ENCODE measurements at places on chromosomes 2 and 18.

DNA sequence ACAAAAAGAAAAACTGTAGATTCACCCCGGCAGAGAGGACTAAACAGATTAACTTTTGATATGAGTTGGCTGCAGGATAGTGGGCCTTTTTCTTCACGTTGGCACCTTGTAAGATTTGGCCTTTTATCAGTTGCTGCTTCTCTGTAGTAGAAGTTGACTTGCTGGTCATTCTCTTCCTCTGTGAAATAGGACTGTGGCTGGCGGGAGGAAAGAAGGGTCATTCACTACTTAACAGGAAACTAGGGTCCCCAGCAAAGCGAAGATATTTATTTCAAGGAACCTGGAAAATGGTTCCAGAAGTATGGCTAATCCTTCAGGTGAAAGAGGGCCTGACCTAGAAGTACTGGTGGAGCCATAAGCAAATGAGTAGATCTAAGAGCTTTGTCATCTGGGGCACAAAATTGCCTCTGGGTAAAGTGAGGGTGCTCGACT lies 383 bp upstream of the ATP5MC3 start:
- DNase-seq: no peak

DNA sequence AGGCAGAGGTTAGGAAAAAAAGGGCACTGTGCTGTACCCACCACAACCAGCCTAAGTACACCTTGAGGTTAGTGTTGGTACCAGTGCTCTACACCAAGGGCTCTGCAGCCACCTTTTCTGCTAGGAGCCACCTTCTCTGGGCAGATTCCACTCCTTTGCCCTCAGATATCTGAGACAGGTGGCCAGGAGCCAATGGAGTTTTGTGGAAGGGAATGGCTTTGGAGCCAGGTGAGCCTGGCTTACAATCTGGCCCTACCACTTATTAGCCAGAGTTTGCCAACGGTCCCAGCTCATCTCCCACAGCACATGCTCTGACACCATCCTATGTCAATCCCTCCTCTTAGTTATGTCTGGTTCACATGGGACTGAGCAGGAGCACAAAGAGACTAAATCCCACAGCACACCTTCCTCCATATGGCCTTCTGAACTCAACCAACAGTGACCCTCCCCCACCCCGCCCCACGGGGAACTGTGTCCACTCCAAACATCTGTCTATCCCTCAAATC lies 77.5 kb downstream of the CLHC1 start:
- DNase-seq: no peak

- DNase-seq: no peak
These were observed 37.0 kb downstream of the FIGN start for GRCh38 chr2:163698857-163699256.

GRCh38 chr2:143679617-143680016 lies 550.4 kb downstream of the ARHGAP15 start:
- no peak for DNase-seq

DNA sequence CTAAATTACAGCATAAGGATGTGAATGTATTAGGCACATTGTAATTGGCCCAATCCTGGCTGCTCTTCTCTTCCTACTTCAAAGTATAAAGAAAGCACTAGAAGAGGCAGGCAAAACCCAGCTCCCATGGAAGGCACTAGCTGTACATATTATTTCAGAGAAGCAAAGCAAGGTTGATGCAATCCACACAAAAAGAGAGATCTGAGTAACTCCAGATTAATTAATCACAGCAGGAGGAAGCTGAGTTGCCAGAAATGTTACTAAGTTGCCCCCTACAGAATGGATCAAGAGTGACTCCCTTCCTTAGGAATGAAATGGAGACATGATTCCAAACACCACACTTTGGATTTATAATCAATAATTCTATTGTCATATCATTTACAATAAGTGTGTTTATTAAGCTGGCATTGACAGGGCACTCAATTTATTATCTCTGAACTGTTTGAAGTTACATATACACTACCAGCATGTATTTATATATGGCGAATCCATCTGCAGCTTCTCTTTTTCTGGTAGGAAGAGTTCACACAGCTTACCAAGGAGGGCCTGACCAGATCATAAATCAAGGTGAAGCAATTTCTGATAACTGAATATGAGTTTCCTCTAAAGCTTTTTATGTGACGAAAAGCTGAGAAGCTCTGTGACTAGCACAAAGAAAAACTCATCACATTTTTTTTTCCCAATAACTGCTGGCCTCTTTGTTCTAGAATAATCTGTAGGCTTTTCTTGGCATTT lies 393.1 kb upstream of the LYPD1 start:
- no peak for DNase-seq

- DNase-seq: no peak
These were observed 50.5 kb downstream of the ADD2 start for GRCh38 chr2:70717431-70718038.

GRCh38 chr2:80579756-80580155 lies 275.2 kb upstream of the LRRTM1 start:
- DNase-seq: no peak

GRCh38 chr2:105081006-105081601 lies 43.2 kb downstream of the MRPS9 start:
- no peak for DNase-seq

DNA sequence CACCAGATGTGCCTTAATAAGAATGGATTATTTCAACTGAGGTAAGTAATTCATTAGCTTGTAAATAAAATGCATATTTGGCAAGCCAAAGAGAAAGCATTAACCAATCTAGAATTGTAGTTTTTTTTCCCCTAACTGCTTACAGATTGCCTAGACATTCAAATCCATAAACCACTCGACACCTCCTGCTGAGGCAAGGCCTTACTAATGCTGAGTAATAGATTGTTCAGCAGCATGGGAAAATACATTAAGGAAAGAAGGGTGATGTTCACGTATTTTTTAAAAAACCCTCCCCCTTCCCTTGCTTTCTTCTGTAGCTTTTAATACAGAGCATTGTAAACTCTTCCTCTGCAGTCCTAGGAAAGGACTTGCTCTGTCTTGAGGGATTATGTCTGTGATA lies 17.0 kb upstream of the LINC00305 start:
- no peak for DNase-seq

DNA sequence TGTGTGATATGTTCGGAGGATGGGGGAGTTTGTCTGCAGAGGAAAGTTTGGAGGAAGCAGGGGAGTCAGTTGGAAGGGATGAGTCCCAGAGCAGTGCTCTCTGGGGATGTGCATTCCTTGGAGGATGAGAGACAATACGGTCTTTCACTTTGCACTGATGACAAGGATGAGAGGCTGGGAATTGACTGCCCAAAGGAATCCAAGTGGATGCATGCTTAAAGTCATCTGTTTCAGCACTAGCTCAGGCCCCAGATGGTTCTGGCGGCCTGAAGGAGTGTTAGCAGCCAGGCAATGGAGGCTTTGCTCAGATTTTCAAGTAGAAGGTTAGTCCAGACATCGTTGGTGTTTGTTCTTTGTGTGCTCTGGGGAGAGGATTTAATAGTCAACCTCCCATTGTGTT lies 100.2 kb downstream of the CRIM1 start:
- no peak for DNase-seq

- DNase-seq: no peak
These were observed 94.1 kb downstream of the PRPF40A start for GRCh38 chr2:152623076-152623740.

DNA sequence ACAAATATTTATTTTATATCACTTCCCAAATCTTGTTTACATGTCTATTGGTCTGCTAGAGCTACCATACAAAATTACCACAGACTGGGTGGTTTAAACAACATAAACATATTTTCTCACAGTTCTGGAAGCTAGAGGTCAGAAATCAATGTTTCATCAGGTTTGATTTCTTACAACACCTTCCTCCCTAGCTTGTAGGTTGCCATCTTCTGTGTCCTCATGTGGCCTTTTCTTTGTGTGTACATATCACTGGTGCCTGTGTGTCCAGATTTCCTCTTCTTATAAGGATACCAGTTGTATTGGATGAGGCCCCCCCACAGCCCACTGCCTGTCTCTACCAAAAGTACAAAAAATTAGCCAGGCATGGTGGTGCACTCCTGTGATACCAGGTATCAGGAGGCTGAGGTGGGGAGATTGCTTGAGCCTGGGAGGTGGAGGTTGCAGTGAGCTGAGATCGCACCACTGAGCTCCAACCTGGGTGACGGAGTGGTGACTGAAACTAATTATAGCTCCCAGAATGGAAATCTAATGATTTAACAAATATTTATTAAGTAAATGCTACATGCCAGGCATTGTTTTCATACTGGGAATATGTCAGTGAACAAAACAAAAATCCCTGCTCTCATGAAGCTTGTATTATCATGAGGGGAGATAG lies 13.6 kb downstream of the EML4 start:
- no peak for DNase-seq

- DNase-seq: no peak
These were observed 51.6 kb downstream of the SLC66A2 start for GRCh38 chr18:79899609-79900445.

DNA sequence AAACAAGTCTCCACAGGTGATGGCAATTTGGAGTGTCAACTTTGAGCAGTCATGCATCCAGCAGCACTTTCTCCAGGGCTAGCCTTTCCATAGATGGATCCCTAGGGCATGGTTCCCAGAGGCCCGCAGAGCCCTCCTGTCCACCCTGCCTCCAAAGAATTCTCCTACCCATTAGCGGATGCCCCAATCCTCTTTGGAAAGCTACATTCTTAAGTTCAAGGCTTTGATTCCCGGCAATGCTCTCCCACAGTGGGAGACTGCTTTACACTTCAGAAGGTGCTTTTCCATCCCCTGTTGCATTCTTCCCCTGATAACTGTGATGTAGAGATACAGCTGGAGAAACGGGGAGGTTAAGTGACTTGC lies 61.3 kb downstream of the ACAA2 start:
- DNase-seq: no peak

GRCh38 chr2:119520696-119521432 lies 3.4 kb downstream of the SCTR start:
- DNase-seq: no peak

DNA sequence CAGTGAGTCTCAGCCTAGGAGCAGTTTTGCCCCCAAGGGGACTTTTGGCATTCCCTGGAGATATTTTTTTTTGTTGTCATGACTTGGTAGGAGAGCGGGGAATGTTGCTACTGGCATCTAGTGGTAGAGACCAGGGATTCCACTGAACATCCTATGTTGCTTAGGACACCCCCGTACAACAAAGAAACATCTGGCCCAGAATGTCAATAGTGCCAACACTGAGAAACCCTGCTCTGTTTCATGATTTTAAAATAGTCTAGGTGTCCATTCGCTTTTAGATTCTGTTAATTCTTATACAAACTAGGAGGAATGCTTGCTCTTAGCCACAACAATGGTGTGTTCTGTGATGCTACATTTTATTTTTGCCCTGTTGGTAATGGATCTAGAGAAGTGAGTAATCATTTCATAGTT lies 225.8 kb upstream of the SIX3 start:
- DNase-seq: no peak

GRCh38 chr18:41646915-41647620 lies 308.0 kb upstream of the PIK3C3 start:
- DNase-seq: no peak

DNA sequence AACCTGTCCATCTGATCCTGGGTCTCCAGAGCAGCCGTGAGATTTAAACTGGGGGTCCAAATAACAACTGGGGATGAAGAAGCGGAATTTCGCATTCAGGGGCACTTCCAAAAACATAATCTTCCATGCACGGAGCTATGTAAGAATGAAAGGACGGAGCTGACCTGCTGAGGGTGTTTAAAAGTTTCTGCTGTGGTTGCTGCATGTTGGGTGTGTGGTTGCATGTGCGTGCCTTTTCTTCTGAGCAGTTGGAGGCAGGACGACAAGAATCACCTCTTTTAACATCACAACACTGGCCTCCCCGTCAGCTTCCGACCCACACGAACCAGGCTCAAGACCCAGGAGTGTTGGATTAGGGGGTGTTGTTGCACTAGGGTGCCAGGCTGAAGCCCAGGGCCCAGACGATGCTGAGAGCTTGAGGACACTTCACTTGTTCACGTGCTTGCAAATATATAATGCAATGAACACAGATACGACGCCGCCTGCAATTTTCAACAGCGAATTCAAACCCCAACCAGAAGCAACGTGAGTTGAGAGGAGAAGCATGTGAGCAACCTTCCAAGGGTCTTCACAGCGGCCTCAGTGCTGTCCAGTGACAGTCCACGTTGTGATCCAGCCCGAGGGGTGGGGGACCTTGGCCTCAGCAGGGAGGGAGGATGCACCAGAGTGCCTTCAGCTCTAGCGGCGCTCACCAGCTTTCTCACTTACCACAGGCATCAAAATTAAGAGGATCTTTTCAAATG lies 76.0 kb upstream of the SALL3 start:
- no peak for DNase-seq

- no peak for DNase-seq
These were observed 332.4 kb downstream of the PARD3B start for GRCh38 chr2:204877691-204878090.

DNA sequence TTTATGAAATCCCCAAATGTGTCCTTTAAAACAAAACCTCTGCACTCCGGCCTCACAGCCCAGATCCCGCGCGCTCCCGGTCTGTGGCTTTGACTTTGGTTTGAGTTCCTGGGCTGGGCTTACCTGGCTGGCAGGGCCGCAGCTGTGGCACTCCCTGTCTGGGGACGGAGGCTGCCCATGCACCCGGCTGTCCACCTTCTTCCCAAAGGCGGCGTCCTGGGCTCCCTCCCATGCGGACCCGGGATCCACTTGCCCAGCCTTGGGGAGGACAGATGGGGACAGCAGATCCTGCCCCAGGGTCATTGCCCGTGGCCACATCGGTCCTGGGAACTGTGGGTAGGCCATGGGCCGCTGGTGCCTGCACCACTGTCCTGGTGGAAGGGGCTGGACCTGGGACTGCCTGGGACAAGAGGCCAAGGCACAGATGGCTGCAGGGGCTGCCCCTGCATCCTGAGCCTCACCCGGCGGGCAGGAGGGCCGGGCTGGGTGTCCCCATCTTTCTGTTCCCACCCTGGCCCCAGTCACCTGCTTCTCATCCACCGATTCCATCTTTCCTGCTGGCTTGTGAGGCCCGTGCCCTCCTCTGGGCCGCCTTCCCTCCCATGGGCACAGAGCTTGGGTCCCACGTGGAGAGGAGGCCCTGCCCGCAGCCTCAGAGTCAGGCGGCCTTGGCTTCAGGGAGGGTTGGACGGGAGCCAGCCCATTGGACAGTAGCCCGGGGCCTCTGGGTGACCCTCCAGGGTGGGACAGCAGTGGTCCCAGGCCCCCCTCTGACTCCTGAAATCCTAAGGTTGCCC lies 27.7 kb downstream of the NFATC1 start:
- no peak for DNase-seq

GRCh38 chr2:104595576-104595975 lies 258.3 kb upstream of the POU3F3 start:
- DNase-seq: no peak

DNA sequence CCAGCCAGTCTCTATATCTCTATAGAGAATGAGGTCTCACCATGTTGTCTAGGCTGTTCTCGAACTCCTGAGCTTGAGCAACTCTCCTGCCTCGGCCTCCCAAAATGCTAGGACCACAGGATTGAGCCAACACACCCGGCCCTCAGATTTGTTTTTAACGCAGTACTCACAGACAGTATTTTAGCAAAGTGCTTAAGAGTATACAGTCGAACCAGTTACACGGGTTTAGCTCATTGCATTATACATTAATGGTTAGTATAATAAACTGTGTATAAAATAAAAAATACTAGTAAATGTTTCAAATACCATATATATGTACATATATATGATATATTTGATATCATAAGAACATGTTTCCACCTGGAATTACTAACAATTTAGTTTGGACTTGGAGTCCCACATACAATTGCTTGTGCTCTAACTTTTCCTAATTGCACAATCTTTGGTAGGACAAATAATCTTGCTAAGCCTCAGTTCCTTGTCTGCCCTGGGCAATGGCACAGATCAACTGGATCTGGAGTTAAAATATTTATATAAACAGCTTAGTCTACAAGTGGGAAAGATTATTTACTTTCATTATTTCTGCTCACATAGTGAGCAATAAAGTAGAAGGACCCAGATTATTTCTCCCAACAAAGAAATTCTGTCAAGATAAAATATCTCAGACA lies 508.9 kb upstream of the LRATD1 start:
- DNase-seq: no peak

All from stimulated activated CD4-positive, alpha-beta T cell treated with anti-CD3 and anti-CD28 coated beads, Interleukin-12 subunit alpha, Interleukin-12 subunit beta, amount 100 ng/mL, for 48 hours (primary cell).